Transverse colon (tissue), 4 donors: ENCODE measurements at places on chromosomes 13 and 19. TPM values are rescaled to one million over a fixed set of nuclear protein-coding genes. Genes with fewer than 3 reads are reported as not detected.

- H3K36me3 ChIP-seq: peaks cover 18% of the 10 kb centered on the region
- H3K27ac ChIP-seq: peak overlapping the region; percentile 96
- peak; percentile 45 for DNase-seq
These were observed 450 bp downstream of the SELENOW start for GRCh38 chr19:47778954-47779351.

DNA sequence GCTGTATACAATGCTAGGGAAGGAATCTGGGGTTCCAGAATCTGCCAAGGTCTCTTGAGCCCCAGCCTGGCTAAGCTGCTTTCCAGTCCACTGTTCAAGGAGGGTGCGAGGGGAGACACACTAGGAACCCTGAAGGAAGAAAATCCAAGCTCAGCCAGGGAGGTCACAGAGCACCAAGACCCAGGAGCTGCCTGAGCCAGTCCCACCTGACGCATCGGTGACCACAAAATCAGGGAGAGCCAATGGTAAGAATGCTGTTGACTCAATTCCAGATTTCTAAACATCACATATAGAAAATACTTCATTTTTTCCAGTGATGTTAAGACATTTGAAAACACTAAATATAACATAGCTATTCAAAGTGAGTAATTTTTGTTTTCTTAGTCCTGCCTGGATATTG lies 50.1 kb downstream of the CEP89 start:
- H3K4me1 ChIP-seq: peaks cover 13% of the 10 kb centered on the region

- no peak overlapping the region for H3K4me3 ChIP-seq
- DNase-seq: no peak
- no peaks in the 10 kb centered on the region for H3K27me3 ChIP-seq
- peaks cover 5% of the 10 kb centered on the region for H3K4me1 ChIP-seq
- H3K27ac ChIP-seq: peak overlapping the region; percentile 65
These were observed 16.2 kb downstream of the FCGBP start for GRCh38 chr19:39918183-39918651.

DNA sequence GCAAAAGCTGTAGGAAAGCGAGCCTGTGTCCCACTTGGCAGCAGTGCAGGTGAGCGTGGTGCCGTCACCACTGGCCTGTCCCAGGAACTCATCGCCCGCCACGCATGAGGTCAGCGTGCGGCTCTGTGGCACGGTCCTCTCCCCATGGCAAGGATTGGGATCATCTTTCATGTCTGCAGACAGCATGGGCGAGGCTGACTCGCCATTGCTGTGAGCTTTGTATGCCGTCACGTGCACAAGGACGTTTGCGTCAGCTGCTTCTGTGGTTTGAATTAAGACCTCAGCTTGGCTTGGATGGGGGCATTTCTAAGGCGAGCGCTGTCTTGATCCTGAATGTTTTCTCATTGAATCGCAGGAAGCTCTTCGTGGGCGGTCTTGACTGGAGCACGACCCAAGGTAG lies 9.8 kb downstream of the DAZAP1 start:
- no peak for DNase-seq
- peaks cover 39% of the 10 kb centered on the region for H3K4me1 ChIP-seq
- peaks cover 10% of the 10 kb centered on the region for H3K36me3 ChIP-seq
- H3K27ac ChIP-seq: no peak overlapping the region
- H3K27me3 ChIP-seq: no peaks in the 10 kb centered on the region

DNA sequence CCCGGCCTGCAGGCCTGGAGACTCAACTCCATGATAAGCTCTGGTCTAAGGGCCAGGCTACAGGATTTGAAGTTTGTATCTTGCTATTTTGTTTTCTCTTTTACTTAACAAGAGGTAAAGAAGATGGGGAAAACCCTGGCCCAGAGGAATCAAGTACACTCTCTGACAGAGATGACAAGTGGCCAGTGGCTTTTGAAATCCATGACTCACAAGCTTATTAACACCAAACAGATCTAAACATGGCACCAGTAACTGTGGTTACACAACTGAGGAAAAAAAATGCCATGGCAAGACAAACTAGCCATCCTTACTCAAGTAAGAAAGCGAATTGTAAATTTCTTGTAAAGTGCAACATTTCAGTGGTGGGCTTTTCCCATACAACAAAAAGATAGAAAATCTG lies 72.6 kb upstream of the SERTM1 start:
- no peaks in the 10 kb centered on the region for H3K4me1 ChIP-seq
- no peaks in the 10 kb centered on the region for H3K27me3 ChIP-seq
- no peak overlapping the region for H3K27ac ChIP-seq
- no peak overlapping the region for H3K4me3 ChIP-seq
- no peaks in the 10 kb centered on the region for H3K36me3 ChIP-seq

DNA sequence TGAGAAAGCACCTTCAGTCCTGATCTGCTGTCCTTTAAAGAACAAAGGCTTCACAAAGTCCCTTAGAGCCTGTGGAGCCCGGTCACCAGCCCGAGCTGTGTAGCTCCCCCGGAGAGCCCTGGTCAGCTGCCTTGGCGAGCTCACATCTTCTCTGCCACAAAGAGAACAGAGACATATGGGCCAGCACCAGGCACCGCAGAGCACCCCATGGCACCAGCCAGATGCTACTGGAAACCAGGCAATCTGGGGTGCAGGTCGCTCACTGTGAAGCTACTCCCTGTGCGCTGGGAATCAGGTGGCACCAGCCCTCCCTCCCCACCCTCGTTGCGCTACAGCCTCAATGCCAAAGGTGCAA lies 44.3 kb upstream of the F7 start:
- H3K4me3 ChIP-seq: no peak overlapping the region
- no peak for DNase-seq
- no peaks in the 10 kb centered on the region for H3K4me1 ChIP-seq
- no peak overlapping the region for H3K27ac ChIP-seq
- no peaks in the 10 kb centered on the region for H3K27me3 ChIP-seq
- no peaks in the 10 kb centered on the region for H3K36me3 ChIP-seq

- no peak overlapping the region for H3K27ac ChIP-seq
- H3K4me1 ChIP-seq: no peaks in the 10 kb centered on the region
- no peaks in the 10 kb centered on the region for H3K27me3 ChIP-seq
- no peak overlapping the region for H3K4me3 ChIP-seq
- no peak for DNase-seq
- H3K36me3 ChIP-seq: no peaks in the 10 kb centered on the region
These were observed 1.9 kb downstream of the SLITRK6 start for GRCh38 chr13:85797311-85797710.

GRCh38 chr19:29923653-29924052 lies 18.4 kb upstream of the URI1 start:
- H3K27me3 ChIP-seq: no peaks in the 10 kb centered on the region
- no peaks in the 10 kb centered on the region for H3K4me1 ChIP-seq
- no peak overlapping the region for H3K4me3 ChIP-seq
- no peak overlapping the region for H3K27ac ChIP-seq
- no peak for DNase-seq

- no peaks in the 10 kb centered on the region for H3K27me3 ChIP-seq
- H3K27ac ChIP-seq: no peak overlapping the region
- H3K4me3 ChIP-seq: no peak overlapping the region
- no peaks in the 10 kb centered on the region for H3K36me3 ChIP-seq
These were observed 207.2 kb upstream of the SPRY2 start for GRCh38 chr13:80547885-80548825.

GRCh38 chr13:111249637-111250360 lies 70.6 kb upstream of the TEX29 start:
- DNase-seq: no peak
- H3K4me1 ChIP-seq: peaks cover 11% of the 10 kb centered on the region
- no peaks in the 10 kb centered on the region for H3K27me3 ChIP-seq
- H3K27ac ChIP-seq: no peak overlapping the region
- no peaks in the 10 kb centered on the region for H3K36me3 ChIP-seq
- no peak overlapping the region for H3K4me3 ChIP-seq

- H3K27ac ChIP-seq: no peak overlapping the region
- peaks cover 23% of the 10 kb centered on the region for H3K27me3 ChIP-seq
- H3K4me3 ChIP-seq: no peak overlapping the region
- H3K36me3 ChIP-seq: no peaks in the 10 kb centered on the region
- H3K4me1 ChIP-seq: no peaks in the 10 kb centered on the region
These were observed 4.2 kb upstream of the CERS4 start for GRCh38 chr19:8204961-8205360.

DNA sequence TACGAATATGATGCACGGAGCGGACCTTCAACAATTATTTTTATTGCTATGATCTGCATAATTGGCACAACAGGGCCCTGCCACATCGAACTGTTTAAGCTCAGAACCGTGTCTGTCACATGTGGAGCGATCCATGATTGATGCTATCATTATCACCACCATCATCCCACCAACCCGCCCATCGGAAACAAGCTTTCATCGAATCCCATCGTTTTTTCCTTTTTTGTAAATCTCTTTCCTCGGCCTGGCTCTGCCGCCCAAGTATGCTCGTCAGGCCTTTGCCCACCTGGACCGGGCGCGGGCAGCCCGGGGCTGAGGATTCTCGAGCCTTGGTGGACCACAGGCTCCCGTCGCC lies 533 bp upstream of the DCAF15 start:
- H3K4me3 ChIP-seq: no peak overlapping the region
- no peaks in the 10 kb centered on the region for H3K27me3 ChIP-seq
- H3K4me1 ChIP-seq: peaks cover 3% of the 10 kb centered on the region
- DNase-seq: no peak
- H3K27ac ChIP-seq: peak overlapping the region; percentile 54
- H3K36me3 ChIP-seq: no peaks in the 10 kb centered on the region

DNA sequence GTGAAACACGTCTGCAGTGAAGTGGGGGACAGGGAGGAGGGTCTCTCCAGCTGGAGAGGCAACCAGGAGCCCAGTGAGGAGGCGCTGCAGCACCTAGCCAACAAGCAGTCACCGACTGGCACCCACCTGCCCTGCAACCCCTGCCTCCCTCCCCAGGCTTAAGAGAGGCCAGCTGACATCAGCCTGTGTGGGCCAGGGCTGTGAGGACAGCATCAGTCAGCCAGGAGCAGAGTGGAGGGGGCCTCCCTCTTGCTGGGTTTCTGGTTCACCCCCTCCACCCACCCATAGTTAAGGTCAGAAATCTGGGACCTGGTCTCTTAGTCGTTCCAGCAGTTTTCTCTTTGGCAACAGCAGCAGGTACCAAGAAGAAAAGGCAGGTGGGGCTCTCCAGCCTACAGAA lies 25.5 kb upstream of the CCNP start:
- H3K36me3 ChIP-seq: no peaks in the 10 kb centered on the region
- no peak for DNase-seq
- H3K4me3 ChIP-seq: no peak overlapping the region
- no peaks in the 10 kb centered on the region for H3K4me1 ChIP-seq

The CEACAM8 gene
- not detected for total RNA-seq

- DNase-seq: no peak
- no peaks in the 10 kb centered on the region for H3K36me3 ChIP-seq
- no peak overlapping the region for H3K27ac ChIP-seq
- H3K27me3 ChIP-seq: no peaks in the 10 kb centered on the region
- H3K4me1 ChIP-seq: no peaks in the 10 kb centered on the region
These were observed 391.0 kb upstream of the SLITRK5 start for GRCh38 chr13:87280139-87280538.

The KLF1 gene
- not detected for total RNA-seq

DNA sequence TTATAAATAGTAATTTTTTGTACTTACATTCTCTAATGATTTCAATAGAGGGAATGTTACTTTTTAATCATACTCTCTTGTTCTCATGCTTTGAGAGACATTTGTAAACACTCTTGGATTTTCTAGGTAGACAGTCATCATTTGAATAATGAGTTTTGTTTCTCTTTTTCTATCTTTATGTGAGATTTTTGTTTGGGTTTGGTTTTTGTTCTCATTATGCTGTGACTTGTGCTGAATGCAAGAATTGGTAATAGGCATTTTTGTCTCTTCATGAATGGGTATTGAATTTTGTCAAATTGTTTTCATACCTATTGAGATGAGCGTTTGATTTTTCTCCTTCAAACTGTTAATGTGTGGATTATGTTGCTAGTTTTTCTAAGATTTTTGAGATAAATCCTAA lies 56.8 kb upstream of the GPR183 start:
- H3K4me3 ChIP-seq: no peak overlapping the region
- no peaks in the 10 kb centered on the region for H3K27me3 ChIP-seq
- H3K4me1 ChIP-seq: peaks cover 16% of the 10 kb centered on the region
- H3K27ac ChIP-seq: no peak overlapping the region
- no peaks in the 10 kb centered on the region for H3K36me3 ChIP-seq

GRCh38 chr13:77489566-77490337 lies 45.8 kb upstream of the SCEL start:
- H3K4me3 ChIP-seq: no peak overlapping the region
- no peaks in the 10 kb centered on the region for H3K36me3 ChIP-seq
- no peak for DNase-seq
- no peak overlapping the region for H3K27ac ChIP-seq

The FUT1 gene
- 0.79 TPM for total RNA-seq

DNA sequence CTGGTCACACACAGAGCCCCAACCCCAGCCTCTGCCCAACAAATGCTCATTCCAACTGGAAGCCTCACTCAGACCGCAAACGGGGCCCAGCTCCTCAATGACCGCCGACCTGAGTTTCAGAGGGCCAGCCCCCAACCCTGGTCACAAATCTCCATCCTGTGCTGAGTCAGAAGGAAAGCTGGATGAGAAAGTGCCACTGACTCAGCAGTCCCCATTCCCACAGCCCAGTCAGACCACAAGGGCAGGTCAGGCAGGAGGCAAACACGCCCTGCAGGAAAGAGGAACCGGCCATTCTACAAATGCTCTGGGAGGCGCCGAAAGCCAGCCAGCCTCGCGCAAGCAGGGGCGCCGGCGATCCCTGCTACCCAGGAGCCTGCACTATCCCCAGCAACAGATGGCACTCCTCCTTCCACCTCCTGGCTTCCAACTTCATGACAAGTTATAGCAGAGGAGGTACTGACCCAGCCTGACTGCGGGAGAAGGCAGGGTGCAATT lies 14.1 kb upstream of the PRKD2 start:
- H3K27me3 ChIP-seq: no peaks in the 10 kb centered on the region
- no peak overlapping the region for H3K27ac ChIP-seq
- DNase-seq: no peak
- no peaks in the 10 kb centered on the region for H3K4me1 ChIP-seq
- H3K36me3 ChIP-seq: peaks cover 46% of the 10 kb centered on the region
